ENCODE measurements at places on chromosomes 7 and 10.

- no peak for DNase-seq
These were observed 199.0 kb downstream of the DOCK4 start for GRCh38 chr7:112007185-112007584.

DNA sequence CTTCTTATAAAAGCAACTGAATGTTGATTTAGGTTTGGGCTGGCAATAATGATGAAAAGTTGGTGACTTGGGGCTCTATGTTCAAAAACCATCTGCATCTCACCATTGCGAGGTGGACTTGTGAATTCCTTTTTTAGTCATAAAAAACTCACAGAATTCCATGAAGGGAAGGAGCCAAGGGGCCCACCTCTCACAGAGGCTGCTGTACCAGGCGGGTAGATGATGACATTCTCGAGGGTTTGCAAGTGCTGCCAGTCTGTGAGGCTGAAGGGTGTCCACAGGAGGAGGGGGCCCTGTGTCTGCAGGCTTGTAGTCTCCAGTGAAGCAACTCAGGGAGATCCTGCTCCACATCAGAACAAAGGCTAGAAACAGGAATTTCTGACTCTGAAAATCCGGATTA, 195.5 kb upstream of the ZNF32 start:
- DNase-seq, result no peak

GRCh38 chr10:71632200-71632820, 87.3 kb downstream of the C10orf105 start:
- DNase-seq, result no peak

GRCh38 chr7:149199234-149199995, 4.1 kb downstream of the ZNF282 start:
- DNase-seq, result no peak

DNA sequence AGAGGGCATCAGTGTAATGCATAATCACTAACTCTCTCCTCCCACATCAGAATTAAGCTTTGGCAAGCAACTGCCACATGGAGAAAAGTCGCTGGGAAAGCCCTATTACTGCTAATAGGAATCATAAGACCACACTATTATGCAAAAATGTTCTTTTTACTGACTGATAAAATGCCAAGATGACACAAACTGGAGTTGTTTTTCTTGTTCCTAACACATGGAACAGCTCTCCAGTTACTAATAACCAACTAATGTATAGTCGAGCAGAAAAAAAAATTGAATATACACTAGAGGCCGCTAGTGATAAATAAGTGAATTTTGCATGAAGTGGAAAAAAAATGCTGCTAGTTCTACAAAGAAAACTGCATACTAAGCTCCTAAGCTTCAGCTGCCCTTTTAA, 165.6 kb downstream of the TPK1 start:
- DNase-seq, result no peak

DNA sequence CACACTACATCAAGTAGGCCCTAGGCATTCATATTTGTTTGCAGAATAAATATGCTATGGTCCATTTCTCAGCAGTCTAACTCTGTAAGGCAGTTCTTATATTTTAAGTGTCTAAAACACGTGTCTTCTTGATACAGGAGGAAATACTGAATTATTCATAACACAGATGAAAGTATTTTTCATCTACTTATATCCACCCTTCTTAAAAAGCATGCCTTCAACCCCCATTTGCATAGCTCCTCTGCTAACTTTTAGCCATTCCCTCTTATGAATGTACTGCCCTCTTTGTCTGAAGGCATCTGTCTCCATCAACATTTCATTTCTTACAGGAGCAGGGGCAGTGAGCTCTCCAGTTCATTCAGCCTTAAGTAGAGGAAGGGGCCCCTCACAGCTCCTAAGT, 57.7 kb downstream of the ZFAND4 start:
- DNase-seq, result no peak

GRCh38 chr7:19284596-19285300, 139.5 kb upstream of the FERD3L start:
- DNase-seq, result no peak

DNA sequence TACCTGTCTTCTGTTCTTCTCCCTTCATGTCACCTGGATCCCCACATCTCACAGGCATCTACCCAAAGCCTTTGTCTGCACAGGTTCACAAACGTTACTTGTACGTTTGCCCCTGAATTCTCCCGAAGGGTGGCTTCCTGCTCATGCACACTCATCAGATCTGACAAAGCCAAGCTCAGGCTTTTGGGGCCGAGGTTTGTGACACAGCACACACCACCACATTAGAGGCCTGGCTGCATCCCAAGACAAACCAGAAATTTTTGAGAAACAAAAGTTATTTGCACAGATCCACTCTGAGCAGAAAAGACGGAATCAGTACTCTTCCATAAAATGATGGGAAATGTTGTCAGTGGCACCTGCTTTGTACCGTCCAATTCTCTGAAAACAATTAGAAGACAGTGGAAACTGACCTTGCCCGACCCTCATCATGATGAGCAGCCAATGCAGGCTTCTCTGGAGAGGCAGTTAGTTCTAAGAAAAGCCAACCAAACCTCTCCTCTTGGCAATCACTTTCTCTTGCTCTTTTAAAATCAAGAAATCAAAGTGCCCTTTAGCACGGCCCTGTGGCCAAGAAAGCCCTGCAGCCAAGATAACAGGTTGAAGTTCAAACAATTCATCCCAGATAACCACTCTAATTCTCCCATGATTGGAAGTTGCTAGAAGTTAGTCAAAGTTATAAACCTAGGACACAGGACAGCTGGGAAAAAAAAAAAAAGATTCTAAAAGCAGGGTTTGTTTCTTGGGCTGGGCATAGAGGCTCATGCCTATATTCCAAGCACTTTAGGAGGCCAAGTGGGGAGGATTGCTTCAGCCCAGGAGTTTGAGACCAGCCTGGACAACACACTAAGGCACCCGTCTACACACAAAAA, 13.6 kb upstream of the SVIL start:
- no peak for DNase-seq

DNA sequence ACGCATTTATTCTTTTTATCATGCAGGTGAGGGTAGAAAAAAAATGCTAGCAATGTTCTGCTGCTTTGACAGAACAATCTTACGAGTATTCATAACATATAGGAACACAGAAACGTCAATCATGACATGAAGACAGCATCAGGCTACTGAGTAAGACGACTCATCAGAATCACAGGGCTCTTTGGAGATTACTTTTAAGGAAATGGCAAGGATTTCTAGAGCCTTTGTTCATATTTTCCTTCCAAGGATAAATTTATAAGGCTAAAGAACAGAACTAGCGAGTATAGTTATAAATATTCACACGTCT, 39.8 kb upstream of the DNAJC1 start:
- no peak for DNase-seq

DNA sequence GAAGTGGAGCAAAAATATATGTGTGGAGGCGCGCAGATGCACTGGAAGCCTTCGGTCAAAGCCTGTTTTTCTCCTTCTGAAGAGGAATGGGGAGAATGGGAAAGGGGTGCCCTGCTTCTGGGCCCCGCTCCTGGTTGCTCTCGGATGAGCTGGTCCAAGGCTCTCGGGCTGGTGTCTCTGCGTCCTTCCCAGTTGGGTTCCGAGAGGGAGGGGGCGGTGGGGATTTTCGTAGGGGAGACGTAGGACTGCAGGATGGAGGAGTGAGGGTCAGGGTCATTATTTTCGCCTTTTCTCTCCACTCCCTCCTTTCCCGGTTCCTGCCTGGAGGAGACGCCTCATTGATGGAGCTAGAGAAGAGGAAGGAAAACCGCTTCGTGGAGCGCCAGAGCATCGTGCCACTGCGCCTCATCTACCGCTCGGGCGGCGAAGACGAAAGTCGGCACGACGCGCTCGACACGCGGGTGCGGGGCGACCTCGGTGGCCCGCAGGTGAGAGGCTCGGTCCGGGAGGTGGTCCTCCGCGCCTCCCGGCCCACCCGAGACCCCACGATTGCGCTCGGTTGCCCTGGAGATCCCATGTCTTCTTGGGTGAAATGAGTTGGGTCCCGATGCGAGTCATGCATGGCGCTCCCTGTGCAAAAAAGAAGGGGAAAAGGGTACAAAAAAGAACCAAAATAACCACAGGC, 790 bp downstream of the ADAM22 start:
- no peak for DNase-seq

GRCh38 chr10:15236340-15236739, 67.8 kb upstream of the NMT2 start:
- DNase-seq, result no peak

GRCh38 chr7:70436790-70437350, 695.1 kb upstream of the GALNT17 start:
- no peak for DNase-seq

Measured in stimulated activated CD4-positive, alpha-beta T cell treated with anti-CD3 and anti-CD28 coated beads, Interleukin-1b, Interleukin-23, amount 100 ng/mL, for 1 hour (primary cell).